ENCODE measurements at places on chromosomes 12 and 14. TPM values are rescaled to one million over a fixed set of nuclear protein-coding genes. Genes with fewer than 3 reads are reported as not detected.
A peak's percentile ranks its signal among the peaks of the same experiment; 100 is the strongest.

DNA sequence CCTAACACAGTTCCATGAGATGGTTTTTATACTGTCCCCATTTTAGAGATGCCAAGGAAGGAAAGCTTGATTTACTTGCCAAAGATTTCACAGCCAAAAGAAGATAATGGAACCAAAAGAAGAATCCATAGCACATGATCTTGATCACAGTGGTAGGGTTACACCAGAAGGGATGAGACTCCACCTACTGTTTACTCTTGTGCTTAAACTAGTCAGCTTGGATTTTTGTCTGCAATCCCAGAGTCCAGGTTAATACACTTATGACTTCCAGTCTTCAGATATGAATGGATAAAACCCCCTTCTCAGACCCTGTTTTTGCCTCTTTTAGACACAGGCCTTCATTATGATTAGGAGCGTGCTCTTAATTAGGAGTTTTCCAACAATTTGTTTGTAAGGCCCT, 454.2 kb downstream of the AEBP2 start:
- DNase-seq = no peak

- peak; percentile 57 for DNase-seq
Measured at GRCh38 chr12:32107359-32108267, 966 bp downstream of the BICD1 start.

DNA sequence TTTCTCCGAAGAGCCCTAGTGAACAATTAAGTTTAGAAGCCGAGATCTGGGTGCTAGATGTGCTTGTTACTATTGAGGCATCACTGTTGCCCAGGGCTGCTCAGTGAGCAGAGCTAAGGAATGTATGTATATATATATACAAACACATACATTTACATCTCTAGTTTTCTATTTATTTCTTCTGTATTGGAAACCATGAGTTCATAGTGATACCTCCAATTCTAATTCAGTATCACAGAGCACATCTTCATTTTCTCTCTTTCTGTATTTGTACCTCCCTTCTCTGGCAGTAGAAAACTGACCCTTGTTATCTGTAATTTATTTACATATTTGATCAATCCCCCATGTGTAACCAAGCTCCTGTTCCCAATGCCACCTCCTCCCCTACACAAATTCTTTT, 40.7 kb upstream of the FUT8 start:
- no peak for DNase-seq

DNA sequence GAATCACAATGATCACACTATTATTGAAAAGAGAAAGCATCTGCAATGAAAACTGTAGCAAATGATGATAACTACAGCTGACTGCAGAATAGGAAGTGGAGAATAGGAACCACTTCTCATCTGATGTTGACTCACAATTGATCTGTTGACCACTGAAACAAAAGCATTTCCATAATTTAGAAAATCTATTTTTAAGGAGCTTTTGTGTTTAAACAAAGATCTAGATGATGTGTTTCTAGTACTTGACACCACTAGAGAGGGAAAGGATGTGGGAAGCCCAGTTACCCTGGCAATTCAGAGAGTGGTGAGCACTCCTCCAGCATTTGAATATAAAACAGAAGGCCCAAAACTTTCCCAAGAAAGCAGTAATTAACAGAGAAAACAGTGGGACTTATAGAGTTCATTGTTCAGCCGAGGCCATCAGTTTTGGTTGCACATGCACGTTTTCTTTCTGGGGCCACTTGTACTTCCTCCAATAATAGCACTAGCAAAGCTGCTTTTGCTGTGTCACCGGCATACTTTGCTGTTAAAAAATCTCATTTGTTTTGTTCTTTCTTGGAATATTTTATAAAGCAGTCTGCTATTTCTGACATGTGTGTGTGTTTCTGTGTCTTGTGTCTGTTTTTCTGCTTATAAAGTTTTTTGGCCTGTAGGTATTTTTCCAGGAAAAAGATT, 76.1 kb upstream of the HECTD1 start:
- DNase-seq = no peak

DNA sequence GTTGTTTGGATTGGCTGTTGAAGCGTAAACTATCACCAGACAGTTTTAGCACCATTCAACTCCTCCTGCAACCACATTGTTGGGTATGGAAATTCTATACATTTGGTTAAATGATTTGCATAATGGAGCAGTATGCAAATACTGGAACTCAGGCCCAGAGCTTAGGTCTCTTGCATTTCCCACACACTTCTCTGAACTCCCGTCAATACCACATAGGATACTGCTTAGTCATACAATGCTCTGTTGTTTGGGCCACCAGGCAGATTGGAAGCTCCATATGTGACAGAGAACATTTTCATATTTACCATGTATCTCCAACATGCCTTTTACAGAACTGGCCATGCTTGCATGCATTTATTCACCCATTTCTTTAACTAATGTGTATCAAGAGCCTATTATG, 78.0 kb downstream of the IFNG start:
- DNase-seq = no peak

DNA sequence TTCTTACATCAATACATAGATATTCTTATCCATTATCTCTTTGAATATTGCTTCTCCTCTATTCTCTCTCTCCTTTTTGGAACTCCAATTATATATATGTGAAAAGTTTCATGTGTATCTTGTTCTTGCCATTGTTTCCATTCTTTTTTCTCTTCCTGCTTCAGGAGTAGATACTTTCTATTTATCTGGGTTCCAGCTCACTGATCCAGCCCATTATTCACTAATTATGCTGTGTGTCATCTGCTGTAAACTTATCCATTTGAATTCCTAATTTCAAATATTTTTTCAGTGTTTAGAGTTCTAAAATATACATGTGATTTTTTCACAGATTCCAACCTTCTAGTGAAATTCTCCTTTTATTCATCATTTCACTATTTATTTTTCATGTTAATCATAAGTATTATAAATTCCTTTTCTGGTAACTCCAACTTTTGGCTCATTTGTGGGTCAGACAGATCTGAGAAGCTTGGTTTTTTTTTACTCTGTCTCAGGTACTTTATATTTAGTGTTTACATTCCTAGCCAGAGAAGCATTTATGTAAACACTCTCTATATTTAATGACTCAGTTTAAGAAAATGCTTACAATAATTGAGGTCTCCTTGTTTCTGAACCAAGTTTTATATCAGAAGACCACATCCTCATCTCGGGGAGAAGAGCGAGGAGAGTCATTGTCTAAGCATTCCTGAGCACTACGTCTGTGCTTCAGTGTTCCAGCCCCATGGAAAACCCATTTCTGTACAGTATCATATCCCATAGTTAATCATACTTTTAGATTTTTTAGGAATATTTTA, 15.9 kb upstream of the AMIGO2 start:
- peak; percentile 56 for DNase-seq

Gene SYT1
- not detected for total RNA-seq

Gene BCAT1
- 61.5 TPM for total RNA-seq

Gene FAM181A
- not detected for total RNA-seq

Gene C1S
- total RNA-seq = 32.6 TPM
